ENCODE measurements at places on chromosomes 6 and 20.

DNA sequence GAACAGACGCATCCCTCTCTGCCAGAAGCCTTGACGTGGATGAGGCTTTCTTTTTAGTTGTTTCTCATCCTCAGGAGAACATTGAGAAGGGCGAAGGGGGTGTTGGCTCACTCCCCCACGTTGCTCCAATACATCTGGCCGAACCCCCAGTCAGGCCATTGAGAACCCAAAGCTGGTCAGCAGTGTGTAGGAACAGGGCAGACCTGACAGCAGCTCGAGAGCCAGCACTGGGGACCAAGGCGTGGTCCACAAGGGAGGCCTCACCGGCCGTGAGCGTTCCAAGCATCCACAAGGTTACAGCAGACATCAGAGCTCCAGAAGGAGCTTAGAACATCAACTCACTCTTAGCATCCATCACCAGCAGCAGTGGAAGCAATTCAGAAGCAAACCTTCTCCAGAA, 387.9 kb upstream of the ARID1B start:
- DNase-seq = no peak

DNA sequence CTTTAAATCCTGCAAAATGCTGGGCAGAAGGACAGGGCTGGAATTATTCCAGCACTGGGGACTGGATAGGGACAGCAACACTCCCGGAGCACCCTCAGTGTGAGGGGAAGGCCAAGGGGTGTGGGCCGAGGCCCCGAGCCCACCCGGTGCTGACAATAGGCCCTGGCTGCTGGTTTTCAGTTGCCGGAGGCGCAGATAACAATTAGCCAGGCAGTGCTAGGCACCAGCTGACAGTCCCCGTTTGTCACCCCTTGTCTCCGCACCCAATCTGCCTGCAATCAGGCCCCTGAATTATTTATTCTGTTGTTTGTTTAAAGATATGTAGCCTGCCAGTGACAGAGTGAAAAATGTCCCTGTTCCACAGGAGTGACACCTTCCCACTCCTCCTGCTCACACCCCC, 120.0 kb downstream of the GRM4 start:
- DNase-seq = no peak

DNA sequence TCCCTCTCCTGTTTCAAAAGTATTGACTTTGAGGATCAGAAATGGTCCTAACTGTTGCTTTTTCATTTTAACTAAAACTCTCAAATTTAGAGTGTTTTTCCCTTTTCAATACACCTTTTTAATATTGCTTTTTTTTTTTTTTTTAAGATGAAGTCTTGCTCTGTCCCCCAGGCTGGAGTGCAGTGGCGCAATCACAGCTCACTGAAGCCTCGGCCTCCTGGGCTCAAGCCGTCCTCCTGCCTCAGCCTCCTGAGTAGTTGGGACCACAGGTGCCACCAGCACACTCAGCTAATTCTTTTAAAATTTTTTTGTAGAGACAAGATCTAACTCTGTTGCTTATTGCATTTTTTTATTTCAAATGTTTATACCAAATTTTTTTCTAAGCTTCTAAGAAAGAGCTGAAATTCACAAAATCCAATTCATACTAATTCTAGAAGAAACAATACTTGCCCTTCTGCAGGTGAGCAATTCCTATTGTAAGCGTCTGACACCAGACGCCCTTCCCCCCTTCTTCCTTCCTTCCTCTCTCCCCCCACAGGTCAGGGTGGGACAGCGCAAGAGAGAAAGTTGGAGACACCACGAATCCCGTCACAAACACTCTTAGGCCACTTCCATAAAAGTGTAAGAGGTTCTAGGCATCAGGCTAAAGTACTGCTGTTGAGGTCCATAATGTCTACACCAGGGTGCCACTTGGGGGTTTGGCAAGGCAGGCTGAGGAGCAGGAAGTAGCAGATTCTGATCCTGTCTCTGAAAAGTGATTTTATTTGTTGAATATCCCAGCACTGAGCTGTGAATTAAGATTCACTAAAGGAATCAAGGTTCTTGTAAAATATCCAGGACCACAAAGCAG, 12.8 kb downstream of the DLL1 start:
- DNase-seq = no peak

- DNase-seq = no peak
Measured at GRCh38 chr6:37793067-37793466, 26.5 kb upstream of the ZFAND3 start.

DNA sequence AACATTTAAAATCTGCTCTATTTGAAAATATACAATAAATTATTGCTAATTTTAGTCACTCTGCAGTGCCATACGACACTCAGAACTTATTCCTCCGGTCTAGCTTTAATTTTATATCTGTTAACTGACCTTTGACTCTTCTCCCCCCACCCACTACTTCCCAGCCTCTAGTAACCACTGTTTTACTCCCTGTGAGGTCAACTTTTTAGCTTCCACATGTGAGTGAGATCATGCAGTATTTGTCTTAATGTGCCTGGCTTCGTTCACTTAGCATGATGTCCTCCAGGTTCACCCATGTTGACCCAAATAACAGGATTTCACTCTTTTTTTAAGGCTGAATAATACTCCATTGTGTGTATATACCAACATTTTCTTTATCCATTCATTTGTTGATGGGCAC, 80.8 kb downstream of the RPP40 start:
- DNase-seq = no peak
